ENCODE measurements at places on chromosomes 6 and 20.

GRCh38 chr20:63538204-63539091 is 1.3 kb upstream of the PTK6 start:
- DNase-seq, result no peak

DNA sequence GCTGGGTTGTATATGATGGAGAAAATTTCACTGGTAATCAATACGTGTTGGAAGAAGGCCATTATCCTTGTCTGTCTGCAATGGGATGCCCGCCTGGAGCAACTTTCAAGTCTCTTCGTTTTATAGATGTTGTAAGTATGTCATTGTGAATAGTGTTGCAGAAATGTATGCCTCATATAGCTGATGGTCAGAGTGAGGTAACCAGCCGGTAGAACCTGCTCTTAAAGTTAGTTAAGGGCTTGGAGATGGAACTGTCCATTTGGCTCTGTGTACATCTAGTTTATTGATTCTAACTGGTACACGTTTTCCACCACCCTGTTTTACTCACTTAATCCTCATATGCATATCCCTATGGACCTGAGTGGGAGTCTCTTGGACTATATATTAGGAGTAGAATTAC is 73.5 kb downstream of the RTN4IP1 start:
- DNase-seq, result no peak

DNA sequence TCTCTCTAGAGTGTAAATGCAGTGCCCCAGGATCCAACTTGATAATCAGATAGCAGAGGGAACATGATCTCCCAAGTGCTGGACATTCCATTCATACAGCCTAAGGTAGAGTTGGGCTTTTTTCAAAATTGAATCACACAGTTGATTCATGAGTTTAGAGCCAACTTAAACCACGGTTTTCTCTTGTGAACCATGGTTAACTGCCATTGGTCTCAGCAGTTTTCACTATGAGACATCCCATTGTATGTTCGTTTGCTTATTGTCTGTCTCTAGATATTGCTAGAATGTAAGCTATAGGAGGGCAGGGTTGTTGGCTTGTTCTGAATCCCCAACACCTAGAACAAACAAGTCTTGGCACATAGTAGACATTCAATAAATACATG is 37.2 kb upstream of the TAF8 start:
- DNase-seq, result no peak

DNA sequence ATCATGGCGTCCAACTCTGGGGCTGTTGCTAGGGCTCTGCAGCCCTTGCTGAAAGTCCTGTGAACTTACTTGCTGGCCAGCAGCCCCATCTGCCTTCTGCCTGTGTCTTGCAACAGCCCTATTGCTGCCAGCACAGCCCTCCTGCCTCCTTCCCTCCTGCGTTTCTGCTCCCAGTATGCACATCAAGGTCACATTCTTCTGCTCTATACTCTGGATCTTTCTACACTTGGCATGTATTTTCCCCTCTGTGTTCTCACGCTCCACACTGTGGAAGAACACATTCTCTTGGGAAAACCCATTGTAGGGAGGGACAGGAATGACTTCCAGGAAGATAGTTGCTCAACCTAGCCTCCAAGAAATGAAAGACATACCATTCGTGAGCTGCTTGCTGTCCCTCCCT is 80.9 kb upstream of the PHACTR2 start:
- DNase-seq, result peak; percentile 12

GRCh38 chr20:63028461-63028921 is 21.7 kb upstream of the BHLHE23 start:
- peak; percentile 2 for DNase-seq

DNA sequence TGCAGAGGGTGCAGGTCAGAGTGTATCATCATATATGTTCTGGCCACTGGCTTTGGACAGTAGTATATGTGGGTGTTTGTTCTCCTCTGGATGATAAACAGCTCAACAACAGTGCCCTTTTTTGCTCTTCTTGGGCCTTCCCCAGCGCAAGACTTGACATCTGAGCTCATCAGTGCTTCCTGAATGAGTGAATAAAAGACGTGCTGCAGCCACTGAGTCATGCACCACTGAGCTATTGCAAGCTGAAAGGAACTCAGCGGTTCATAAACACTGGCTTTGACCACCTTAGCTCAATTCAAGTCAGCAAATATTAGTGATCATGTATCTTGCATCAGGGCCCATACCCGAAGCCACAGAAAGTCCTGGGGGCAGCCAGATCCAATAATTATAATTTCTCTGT is 105.3 kb upstream of the KCNG1 start:
- no peak for DNase-seq

- peak; percentile 86 for DNase-seq
Measured at GRCh38 chr6:138795809-138796603, at the start of gene ECT2L. TSS of gene ECT2L (plus strand) at chr6:138796087. CDS start at chr6:138813275, 17,188 bp downstream.

DNA sequence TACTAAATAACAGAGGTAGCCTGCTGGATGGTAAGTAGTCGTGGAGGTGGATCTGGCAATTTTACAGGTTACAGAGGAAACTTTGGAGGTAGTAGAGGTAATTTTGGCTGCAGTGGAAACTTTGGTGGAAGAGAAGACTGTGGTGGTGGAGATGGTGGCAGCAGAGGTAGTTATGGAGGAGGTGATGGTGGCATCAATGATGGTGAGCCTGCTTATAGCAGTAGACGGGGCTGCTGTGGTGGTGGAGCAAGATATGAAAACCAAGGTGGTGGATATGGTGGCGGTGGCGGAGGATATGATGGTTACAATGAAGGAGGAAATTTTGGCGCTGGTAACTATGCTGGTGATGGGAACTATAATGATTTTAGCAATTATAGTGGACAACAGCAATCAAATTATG is 15.3 kb downstream of the RAB5IF start:
- no peak for DNase-seq

GRCh38 chr6:40171343-40171742 is 237.1 kb upstream of the MOCS1 start:
- DNase-seq, result no peak

DNA sequence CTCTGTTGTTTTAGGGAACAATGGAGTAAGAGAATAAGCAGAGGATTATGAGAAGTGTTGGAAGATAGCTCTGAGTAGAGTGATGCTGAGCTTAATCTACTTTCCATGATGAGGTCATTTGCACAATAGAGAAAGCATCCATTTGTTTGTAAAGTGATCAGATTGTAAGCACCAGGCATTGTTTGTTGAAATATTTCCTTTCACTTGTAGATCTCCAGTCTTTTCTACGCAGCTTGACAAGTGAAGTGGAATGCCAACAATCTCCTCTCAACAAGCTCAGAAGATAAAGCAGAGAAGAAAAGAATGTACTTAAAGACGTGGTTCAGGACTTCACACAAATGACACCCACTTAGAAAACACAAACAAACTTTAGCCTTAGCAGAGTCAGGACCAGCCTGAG is 80.1 kb upstream of the MARCKS start:
- DNase-seq, result no peak

DNA sequence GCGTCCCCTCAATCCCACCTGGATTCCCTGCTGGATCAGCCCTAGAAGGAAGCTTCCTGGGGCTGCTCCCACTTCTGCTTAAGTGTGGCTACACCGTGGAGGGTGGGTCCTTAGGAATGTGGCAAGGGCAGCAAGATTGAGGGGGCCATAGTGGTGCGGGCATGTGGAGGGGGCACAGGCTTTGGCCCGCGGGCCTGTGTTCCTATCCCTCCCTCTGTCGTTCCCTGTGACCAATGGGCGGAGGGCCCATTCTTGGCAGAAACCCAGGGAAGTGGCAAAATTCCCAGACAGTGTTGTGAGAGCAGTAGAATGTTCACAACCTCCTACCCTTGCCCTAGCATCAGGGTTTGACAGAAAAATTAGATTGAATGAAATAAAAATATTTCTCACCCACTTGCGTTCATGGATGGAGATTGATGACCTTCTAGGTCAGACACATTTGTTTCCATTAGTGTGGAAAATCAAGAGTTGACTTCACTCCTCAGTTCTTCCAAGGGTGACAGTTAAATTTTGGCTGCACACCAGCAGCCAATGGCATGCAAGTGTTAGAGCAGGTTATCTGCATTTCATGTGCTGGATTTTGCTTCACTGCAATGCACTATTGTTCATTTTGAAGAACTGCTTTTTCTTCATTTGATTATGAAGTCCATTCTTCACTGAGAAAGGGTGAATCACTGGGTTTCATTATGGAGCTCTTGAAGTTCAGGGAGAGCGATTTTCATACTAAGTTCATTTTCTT is 49.3 kb upstream of the AHI1 start:
- DNase-seq, result peak; percentile 32

- no peak for DNase-seq
Measured at GRCh38 chr6:1063671-1064355, 248.1 kb upstream of the FOXQ1 start.

- DNase-seq, result no peak
Measured at GRCh38 chr6:167078745-167079144, 44.2 kb upstream of the CCR6 start.

- no peak for DNase-seq
Measured at GRCh38 chr6:16698162-16698533, 63.1 kb downstream of the ATXN1 start.

GRCh38 chr6:115865914-115866313 is 194.8 kb downstream of the FRK start:
- no peak for DNase-seq

DNA sequence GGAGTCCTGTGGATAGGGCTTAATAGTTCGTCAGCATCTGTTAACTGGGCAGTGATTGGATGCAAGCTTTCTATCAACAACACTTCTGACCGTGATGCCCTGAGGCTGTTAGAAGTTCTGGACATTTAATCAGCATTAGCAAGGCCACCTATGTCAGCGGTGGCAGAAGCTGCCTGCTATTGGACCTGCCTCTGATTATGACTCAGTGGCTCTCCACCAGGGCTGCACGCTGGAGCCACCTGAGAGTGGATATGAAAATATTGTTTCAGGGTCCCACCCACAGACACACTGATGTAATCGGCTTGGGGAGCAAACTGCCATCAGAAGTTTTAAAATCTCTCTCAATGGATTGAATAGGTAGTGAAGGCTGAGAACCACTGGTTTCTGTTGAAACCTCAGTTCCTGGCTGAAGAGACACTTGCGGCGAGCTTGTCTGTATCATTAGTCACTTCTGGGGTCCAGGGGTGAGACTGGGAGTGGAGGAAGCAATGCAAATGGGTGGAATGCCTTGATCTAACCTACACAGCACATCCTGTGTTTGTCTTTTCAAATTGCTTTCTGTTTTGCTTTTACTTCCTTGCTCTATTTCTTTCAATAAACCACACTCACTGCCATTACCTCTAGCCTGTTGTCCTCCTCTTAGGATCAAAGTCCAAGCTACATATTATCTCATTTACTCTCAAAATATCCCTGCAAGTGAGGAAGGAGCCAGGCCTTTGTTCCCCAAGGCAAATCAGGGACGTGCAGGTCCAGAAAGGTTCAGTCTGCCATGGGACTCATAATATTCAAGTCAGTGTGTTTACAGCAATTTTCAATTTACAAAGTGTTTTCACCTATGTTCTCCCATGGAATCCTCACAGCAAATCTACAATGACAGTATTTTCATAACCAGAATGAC is 4.2 kb downstream of the CLIC5 start:
- no peak for DNase-seq

DNA sequence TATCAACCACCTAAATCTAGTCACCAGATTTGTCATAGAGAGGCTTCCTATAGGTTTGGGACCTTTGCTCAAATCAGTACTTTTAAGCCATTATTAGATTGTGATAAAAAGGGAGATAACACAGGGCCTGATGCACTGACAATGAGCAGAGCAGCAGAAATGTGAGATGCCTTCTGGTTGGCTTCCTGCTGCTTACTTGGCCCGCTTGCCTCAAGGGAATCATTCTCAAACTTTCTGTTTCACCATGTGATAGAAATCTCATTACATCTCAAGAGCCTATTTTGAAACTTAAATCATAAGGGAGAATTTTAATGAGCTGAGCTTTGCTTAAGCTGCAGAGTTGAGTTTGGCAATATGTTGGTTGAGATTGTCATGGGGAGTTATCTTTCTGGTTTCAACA is 606.0 kb downstream of the DHX35 start:
- DNase-seq, result no peak

- peak; percentile 95 for DNase-seq
Measured at GRCh38 chr20:3470627-3471396, at the start of gene ATRN. TSS of gene ATRN (plus strand) at chr20:3471018. CDS start at chr20:3471108, 90 bp downstream.

DNA sequence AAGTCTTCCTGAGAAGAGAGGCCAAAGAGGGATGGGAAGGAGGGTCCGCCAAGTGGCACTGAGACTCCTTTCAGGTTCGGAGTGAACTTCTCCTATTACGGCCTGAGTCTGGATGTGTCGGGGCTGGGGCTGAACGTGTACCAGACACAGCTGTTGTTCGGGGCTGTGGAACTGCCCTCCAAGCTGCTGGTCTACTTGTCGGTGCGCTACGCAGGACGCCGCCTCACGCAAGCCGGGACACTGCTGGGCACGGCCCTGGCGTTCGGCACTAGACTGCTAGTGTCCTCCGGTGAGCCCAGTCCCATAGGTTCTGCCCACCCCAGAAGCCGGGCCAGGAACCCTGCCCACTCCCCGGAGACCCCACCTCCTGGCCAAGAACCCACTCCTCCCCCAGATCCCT is 4.1 kb downstream of the SLC22A7 start:
- no peak for DNase-seq

DNA sequence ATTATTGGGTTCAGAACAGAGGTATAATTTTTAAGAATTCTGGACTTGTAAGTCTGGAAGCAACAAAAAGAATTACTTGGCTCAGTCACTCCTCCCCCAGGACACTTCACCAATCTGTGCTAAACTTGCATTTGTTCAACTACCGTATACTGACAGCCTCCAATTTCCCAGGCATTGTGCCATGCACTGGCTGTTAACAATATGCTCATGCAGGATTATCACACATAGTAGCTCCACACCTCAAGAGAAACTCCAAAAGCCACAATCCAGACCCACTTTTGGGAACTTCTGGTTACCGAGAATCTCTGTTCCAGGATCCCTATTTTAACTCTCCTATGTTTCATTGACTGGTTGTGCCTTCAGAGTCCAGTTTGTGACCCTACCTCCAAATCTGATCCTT is 7.7 kb downstream of the ADGRF1 start:
- no peak for DNase-seq

DNA sequence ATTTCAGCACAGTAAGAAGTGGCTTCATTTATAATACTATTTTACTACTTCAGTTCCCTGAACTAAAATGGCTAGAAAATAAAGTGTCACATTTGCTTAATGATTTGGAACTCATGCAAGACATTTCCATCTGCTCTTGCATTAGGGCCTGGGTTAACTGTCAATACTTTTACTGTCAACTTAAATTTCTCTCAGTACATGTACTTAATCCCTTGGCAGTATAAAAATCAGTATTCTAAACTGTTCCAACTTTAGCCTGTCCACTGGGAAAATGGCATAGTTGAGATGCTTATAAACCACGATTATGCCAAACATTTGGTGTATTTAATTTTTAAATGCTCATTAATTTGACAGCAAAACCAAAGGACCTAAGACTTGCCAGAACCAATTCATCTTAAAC is 154.5 kb downstream of the ASCC3 start:
- DNase-seq, result no peak

GRCh38 chr20:1308067-1308701 is 20.8 kb downstream of the SDCBP2 start:
- no peak for DNase-seq

DNA sequence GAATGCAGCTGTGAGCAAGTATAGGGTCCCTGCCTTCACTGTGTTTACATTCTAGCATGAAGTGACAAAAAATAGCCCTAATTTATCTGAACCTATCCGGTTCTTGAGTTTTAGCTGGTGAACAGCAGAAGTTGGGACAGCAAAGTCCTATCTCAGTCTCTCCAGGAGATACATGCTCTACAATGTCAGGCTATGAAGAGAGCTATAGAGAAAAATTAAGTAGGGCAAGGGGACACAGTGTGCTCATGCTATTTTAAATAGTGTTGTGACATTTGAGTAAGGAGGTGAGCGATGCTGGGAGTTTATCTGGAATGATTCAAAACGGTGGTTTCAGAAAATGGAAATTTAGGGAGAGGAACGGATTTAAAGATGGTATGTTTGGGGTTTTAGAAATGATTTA is 20.4 kb downstream of the SRPK1 start:
- DNase-seq, result no peak

GRCh38 chr20:61520076-61520892 is 268.2 kb downstream of the CDH4 start:
- no peak for DNase-seq
